Effector memory CD4-positive, alpha-beta T cell (primary cell): ENCODE measurements at places on chromosomes 13 and 19.
A peak's percentile ranks its signal among the peaks of the same experiment; 100 is the strongest.

DNA sequence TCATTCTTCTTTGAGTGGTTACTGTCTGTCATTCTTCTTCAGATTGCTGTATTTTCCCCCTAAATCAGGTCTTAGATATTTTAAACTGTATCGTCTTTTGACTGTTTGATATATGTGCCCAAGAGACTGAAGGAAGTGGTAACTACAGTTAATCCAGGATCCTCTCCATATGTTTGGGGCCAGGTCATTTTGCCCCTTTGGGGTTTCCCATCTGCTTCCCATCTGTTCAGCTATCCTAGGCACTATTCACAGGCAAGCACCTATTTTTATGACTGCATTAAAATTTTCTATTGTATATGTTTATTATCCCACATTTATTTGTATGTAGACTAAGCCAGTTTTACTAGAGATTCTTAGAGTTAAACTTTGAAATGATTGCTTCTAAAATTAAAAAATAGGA, 244.2 kb downstream of the PCCA start:
- no peak for DNase-seq

DNA sequence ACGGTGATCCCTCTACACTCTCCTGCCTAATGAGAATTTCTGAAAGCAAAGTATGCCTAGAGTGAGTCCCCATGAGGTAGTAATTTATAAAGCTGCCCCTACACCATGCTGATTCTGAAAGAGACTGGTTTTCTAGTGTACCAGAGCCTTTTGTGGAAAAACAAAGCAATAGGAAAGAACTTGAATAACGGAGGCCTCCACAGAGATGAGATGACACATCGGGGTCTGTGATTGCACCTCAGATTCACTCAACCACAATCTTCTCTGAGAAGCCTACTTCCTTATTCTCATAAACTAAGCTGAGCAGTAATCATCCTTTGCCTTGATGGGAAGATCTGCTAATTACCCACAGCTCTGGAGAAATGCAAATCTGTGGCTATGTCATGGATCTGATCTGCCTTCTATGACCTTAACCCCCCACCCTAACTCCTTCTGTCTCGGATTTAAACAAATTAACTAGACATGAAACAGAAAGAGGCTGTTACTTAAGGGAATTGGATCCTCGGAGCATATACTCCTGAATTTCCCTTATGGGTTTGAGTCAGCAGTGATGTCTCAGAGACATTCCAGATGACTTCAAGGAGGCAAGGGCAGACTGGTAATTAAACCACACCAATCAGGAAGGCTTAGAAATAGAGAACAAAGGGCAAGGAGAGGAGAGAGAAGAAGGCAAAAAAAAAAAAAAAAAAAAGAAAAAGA, 128.0 kb downstream of the DCT start:
- DNase-seq: no peak

DNA sequence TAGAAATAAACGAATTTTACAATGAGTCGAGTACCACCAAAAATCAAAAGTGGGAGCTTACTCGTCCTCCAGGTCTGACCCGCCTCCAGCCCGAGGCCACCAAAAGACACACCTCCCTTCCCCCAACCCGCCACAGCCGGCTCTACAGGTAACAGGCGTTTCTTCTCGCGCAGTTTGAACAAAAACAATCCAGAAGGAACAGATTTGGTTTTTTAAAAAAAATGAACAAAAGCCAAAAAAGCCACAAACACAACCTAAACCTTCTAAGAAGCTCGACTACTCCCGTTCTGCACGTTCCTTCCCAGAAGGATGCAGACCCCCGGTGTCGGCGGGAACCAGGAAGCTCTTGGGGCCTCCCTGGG, 671 bp downstream of the ZDHHC20 start:
- DNase-seq: peak; percentile 24

- no peak for DNase-seq
These were observed 25.9 kb upstream of the OR10H2 start for GRCh38 chr19:15701757-15702533.

DNA sequence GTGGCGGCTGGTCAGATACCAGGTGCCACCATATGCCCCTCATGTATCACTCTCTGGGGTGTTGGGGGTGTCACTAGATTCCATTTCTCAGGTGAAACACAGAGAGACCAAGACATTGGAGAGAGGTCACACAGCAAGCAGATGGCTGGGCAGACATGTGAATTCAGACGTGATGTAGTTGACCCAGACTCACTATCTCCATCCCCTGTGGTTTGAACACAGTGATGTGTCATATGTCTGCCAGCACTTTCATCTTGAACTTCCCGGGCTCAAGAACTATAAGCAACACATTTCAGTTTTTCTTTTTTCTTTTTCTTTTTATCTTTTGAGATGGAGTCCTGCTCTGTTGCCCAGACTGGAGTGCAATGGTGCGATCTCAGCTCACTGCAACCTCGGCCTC, 16.1 kb upstream of the UPF1 start:
- no peak for DNase-seq

- no peak for DNase-seq
These were observed 454.9 kb downstream of the KLF5 start for GRCh38 chr13:73513751-73514150.

DNA sequence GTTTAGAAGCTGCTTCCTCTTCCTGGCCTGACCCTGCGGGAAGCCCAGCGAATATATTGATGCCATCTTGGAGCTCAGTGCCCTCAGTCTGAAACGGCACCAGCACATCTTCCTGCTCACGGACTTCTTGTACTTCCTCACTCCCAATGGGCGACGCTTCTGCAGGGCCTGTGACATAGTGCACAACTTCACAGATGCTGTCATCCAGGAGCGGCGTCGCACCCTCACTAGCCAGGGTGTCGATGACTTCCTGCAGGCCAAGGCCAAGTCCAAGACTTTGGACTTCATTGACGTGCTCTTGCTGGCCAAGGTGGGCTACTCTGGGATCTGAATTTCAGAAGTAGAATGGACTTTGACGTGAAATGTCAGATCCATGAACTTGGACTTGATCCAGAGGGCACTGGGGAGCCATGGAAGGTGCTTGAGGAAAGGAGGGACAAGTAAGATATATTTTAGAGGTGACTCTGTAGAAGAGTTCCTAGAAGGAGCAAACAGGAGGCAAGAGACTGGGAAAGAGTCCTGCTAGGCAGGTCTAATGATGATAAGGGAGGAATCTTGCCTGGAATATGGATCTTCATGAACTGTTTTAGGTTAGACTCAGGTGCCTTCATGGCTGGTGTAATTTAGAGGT, 38.4 kb upstream of the CYP4F8 start:
- DNase-seq: no peak

GRCh38 chr19:43662487-43662886, 7.5 kb downstream of the PLAUR start:
- DNase-seq: no peak

GRCh38 chr13:51330791-51331190, 8.7 kb upstream of the SERPINE3 start:
- DNase-seq: no peak

DNA sequence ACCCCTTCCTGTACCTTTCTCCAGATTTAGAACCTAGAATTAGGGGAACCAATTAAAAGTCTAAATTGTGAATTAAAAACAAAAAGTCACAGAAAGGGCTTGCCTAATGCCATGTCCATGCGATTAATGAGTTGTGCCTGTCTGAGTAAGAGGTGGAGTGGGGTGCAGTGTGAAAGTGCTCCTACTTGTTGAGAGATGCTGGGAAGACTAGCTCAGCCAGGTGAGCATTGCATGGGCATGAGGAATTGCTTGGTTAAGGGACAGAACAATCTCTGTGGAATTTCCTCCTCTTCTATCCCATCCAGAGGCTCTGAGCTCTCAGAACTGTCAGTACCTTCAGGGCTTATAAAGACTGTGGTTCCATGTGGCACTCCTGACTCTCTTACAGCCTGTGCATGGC, 159.0 kb upstream of the UBL3 start:
- DNase-seq: no peak

DNA sequence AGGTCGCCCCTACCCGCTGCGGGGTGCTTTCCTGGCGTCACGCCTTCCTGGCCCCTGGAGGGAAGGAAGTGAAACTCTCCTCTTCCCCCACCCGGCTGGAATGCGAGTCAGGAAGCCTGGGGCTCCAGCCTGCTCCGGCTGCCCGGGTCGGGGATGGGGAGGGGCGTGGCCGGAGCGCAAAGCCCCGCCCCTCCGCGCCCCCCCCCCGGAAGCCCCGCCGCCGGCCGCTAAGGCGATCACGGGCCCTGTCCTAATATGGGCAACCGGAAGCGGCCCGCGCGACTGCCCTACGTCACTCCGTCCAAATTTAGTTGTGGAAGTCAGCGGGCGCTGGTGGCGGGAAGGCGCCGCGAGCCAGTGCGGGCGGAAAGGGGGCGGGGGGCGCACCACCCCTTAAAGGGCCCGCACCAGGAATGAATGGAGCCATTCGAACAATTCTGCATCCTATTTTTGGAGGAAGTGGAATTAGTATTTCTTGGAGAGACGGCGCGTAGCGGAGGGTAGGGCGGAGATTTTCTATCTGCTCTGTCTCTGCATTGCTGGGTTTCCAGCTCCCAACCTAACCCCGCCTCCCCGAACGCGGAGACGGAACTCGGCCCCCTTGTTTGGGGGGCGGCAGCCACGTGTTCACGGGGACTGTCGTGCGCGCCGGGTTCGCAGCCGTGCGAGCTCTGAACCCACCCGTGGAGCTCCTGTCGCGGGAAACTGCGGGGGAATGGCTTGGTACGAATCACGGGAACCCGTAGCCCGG, 1.6 kb downstream of the IER2 start:
- peak; percentile 94 for DNase-seq

DNA sequence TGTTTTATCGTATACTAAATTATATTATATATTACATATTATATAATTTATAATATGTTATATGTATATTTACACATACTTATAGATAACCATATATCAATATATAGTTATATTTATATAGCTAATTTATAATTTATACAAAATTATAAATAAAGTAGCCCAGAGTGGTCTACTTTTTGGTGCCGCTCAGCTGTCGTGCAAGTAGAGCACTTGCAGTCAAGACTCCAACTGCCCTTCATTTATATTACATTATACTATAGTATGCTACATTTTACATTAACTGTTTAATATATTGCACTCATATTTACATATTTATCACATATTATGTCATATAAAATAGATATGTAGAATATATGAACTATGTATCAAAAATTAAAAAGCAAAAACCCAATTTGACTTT, 1124.7 kb upstream of the MIR17HG start:
- no peak for DNase-seq

GRCh38 chr19:12055784-12056183, 3.0 kb upstream of the ZNF878 start:
- DNase-seq: no peak

DNA sequence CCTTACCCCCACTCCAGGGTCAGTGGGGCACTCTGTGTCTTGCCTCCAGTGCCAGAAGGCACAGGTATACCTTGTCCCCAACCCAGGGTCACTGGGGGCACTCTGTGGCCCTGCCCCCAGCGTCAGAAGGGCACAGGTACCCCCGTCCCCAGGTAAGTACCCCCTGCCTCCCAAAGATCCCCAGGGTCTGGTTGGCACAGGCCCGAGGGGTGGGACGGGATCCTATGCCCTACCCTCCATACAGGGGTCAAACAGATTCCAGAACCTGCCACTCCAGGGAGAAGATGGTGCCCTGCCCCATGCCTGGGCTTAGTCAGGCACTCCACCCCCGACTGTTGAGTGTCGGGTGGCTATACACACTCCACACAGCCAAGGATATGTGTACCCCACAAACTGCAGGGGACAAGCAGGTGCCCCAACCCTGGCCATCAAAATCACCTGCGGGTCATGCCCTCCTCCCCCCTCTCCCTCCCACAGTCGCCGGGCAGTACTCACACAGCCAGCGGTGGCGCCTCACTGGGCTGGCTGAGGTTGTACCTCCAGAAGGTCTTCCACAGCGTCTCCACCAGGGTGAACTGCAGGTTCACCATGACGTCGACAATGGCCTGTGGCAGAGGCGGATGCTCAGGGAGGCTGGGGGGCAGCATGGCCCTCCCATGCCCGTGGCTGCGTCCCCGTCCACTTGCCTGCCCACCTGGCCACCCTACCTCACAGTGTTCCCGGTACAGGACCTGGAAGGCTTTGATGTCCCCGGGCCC, 13.8 kb downstream of the DCAF15 start:
- no peak for DNase-seq

GRCh38 chr19:6739390-6739882, at the start of gene TRIP10:
TRIP10 (plus strand) TSS chr19:6739680; CDS start chr19:6739762, 82 bp downstream.
- DNase-seq: peak; percentile 75

DNA sequence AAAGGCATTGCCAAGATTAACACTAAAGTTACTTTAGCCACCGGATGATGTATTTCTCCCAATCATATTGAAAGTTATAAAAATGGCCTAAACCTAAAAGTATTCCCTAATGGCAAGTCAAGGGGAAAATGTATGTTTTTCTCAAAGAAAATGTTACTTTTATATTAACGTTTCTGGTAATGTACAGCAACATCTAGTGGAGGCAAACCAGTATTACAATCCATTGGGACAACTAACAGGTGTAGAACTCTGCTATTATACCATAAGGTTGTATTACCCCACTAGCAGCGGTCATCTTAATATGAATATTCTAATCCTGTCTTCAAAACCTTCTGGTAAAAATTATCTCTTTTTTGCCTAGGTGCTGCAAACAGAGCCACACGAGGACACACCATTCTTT, 69.2 kb downstream of the ZNF100 start:
- DNase-seq: no peak

DNA sequence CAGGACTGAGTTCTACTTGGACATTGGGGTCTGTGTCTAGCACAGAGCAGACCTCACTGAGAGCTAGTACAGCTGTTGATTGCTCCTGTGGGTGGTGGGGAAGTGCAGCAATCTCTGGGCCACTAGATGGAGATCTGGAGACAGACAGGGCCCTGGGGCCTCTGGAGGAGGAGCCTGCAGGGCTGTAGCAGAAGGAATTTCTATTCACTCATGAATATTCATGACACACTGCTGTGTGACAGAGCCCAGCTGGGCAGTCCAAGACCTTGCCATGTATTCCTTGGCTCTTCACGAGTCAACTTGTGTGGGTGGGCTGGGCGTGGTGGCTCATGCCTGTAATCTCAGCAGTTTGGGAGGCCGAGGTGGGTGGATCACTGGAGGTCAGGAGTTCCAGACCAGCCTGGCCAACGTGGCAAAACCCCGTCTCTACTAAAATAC, 37.5 kb downstream of the SUGP2 start:
- DNase-seq: no peak

GRCh38 chr13:84366506-84366905, 484.2 kb upstream of the SLITRK1 start:
- DNase-seq: no peak

GRCh38 chr19:10258080-10258710, 6.2 kb downstream of the MRPL4 start:
- DNase-seq: no peak

DNA sequence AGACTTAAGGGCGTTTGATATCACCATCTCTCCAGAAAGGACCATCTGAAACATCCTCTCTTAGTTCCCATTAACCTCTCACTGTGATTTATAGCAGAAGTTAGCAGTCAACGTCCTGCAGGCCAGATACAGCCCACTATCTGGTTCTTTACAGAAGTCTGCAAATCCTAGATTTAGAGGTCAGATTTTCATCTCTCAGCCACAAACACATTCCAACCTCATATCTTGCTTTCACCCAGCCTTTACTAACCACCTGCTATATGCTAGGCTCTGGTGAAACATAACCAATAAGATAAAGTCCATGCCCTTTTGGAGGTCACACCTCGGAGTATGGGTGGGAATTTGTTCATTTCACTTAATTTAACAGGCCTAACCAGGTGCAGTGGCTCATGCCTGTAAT, 76.8 kb upstream of the CACNA1A start:
- no peak for DNase-seq
